Astrocyte of the spinal cord (primary cell): ENCODE measurements at places on chromosomes 2 and 18.
A peak's percentile ranks its signal among the peaks of the same experiment; 100 is the strongest.

- DNase-seq = no peak
These were observed 243.1 kb upstream of the SLC39A10 start for GRCh38 chr2:195413944-195414343.

- no peak for DNase-seq
These were observed 114.3 kb upstream of the PPP1CB start for GRCh38 chr2:28637066-28638047.

GRCh38 chr2:167103028-167103756 lies 214.9 kb downstream of the XIRP2 start:
- DNase-seq = peak; percentile 8

DNA sequence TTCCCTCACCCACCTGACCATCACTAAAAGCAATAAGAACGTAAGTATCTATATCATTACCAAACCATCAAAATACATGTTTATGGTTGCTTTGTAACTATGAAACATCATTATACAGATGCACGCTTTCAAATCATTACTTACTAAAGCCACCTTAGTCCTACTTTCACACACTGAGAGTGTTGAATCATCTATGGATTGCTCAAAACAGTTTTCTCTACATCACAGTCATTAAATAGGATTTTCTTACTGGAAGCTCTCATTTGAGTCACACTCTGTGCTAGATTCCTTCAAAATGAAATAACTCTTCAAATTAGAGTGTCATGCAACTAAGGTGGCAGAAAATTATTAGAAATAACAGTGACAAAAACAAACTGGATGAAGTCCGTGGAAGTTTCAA lies 878.4 kb downstream of the CPS1 start:
- no peak for DNase-seq

- no peak for DNase-seq
These were observed 451.3 kb upstream of the TMEFF2 start for GRCh38 chr2:192645811-192646598.

- DNase-seq = peak; percentile 4
These were observed 785.6 kb downstream of the NR4A2 start for GRCh38 chr2:155546721-155547555.
